Activated naive CD4-positive, alpha-beta T cell (primary cell): ENCODE measurements at places on chromosomes 3 and 15.

DNA sequence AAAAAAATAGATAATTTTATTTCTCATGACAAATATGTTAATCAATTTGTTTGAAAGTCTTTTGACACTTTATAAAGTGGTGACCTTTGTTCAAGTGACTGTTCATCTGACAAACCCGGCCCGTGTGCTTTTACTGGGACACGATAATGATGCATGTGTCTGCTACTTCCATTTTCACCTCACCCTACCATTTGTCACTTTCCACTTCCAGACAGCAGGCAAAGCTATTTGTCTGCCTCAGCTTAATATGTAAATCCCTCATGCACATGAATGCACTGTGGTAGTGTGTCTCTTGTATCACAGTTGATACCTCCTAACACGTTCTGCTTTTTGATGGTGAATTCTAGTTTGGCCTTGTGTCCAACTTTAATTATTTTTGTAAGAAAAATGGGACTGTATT lies 204.3 kb downstream of the BBX start:
- DNase-seq: no peak

DNA sequence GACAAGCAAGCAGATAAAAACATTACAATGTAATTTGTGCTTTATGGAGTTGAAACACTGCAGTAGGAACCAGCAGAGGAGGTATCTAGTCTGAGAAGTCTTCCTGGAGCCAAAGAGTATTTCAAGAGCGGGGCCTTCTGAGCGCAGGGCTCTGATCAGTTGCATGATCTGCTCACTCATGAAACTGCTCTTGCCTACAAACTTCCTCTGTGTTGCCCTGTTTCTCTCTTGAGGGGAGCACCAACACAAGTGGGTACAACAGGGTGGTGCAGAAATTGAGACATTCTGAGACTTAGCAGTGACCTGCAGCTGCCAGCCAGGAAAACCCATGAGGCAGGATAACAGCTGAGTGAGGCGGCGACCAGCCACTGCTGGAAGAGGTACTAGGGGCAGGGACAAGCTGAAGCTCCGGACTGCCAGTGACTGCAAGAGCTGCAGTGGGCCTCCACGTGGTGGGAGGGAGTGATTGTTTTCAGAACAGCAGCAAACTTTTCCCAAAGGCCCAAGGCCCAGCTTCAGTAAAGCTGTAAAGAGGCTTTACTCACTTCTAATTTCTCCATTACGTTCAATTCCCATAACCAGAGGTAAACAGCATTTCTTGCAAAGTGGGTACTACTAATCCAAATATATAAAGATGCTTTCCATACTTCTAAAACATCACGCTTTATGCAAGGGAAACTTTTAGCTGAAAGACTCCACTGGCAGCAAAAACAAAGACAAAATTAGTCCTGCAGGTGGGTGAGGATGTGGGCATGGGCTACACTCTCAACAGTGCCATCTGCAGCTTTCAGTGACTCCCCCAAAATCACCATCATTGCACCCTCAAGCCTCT lies 69.0 kb upstream of the LPP start:
- no peak for DNase-seq

DNA sequence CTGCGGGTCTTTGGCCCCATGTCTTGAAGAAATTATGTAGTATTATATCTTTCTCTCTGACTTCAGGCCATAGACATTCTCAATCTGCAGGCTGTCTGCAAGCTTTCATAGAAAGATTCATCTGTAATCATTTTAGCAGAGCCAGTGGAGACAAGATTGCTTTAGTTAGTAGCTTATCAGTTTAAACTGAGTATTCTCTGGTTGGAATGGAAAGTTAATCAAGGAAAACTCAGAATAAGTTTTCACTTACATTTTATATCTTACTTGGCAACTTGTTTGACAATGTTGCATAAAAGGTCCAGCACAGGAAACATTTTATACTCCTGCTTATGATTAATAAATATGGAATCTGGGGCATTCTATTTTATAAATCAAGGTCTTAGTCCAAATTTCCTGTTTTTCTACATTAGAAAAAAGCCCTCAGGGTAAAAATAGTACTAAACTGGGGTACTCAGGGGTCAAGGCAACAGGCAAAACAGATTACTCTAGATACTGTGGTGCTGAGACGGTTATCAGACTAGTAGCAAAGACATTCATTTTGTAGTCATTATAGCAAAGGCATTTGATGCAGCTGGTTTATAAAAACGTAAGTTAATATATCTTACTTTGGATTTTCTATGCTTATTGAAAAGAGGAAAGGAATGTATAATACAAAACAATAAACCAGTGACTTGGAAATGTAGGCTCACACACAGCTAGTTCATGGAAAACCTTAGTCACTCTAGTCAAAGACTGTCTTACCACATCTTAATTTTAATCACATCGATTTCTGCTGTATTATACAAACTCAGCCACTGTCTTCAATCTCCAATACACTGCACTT lies 45.2 kb upstream of the FILIP1L start:
- DNase-seq: no peak

DNA sequence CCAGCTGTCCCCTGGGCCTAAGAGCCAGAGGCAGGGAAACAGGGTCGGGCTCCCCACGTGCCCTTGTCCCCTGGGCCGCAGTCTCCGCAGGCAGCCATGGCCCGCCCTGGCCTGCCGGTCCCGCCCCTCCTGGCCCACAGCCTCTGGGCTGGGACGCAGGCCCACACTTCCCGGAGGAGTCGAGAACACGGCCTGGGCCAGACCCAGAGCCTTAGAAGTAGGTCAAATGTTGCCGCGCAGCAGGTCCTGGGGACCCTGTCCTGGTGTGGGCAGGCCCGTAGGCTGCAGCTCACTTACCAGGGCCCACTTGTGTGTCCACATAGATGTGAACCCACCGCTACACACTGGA lies 4.3 kb upstream of the MYL3 start:
- DNase-seq: no peak

DNA sequence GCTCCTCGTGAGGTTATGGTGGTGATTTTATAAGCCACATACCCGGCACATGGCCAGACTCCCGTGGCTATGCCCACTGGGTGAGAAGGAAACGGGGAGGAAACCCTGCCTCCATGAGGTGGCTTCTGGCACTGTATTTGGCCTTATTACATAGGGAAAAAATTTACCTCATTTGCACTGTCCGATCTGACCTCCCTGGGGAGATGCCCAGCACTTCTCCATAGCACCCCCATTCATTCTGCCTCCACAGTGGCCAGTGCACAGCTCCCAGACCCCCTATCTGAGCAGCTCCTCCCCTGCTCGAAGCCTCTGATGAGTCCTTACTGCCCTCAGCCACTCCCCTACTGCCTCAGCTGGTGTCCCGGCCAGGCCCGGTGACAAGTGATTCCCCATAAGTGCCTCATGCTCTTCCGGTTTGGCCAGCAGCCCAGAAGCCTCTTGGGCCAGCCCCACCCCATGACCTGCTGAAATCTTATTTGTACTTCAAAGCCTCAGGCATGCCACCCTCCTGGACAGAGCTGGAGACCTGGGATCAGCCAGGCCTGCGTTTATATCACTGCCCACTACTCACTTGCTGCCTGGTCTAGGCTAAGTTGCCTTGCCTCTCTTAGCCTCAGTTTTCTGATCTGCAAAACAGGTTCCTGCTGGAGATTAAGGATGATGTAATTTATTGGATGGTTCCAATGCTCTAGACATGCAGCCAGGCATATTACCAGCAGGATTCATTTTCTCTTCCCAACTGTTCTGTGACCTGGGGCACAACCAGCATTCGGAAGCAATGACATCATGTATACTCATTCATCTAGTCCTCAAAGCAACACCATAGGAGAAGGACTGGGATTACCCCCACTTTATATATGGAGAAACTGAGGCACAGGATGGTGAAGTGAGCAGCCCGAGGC lies 30.6 kb upstream of the SLC6A6 start:
- no peak for DNase-seq

GRCh38 chr3:41323467-41324155 lies 124.3 kb downstream of the CTNNB1 start:
- no peak for DNase-seq
